Epithelial cell of esophagus (primary cell): ENCODE measurements at places on chromosomes 7 and 10.

DNA sequence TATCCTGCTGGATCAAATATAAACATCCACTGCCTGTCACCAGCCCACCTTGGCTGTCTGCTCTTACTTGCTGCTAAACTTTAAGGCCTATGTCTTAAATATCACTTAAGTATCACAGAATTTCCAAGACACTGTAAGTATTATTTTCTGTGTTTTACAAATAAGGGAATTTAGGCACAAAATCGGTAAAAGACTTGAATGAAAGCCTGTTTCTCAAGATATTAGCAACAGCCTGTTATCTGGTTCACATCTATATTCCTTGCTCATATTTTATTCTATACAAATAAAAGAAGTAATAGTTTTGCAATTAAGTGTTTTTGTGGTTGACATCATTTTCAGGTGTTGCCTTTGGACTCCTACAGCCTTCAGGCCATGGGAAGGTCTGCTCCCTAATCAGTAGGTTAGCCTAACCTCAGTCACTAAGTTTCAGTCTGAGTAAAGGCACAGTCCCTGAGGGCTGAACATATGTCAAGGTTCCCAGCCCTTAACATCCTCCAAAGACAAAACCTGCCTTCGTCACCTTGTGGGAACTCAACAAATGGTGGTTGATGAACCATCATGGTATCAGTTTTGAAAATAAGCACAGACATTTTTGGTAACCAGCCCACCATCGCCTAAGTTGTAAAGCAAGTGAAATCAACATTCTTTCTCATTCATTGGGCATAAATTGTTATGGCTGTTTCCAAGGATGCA is 127.1 kb downstream of the CREB5 start:
- no peak for DNase-seq

GRCh38 chr7:44617225-44617890 is 10.9 kb downstream of the OGDH start:
- peak; percentile 72 for DNase-seq

GRCh38 chr7:102220960-102221800 is 65.5 kb upstream of the SH2B2 start:
- peak; percentile 70 for DNase-seq

DNA sequence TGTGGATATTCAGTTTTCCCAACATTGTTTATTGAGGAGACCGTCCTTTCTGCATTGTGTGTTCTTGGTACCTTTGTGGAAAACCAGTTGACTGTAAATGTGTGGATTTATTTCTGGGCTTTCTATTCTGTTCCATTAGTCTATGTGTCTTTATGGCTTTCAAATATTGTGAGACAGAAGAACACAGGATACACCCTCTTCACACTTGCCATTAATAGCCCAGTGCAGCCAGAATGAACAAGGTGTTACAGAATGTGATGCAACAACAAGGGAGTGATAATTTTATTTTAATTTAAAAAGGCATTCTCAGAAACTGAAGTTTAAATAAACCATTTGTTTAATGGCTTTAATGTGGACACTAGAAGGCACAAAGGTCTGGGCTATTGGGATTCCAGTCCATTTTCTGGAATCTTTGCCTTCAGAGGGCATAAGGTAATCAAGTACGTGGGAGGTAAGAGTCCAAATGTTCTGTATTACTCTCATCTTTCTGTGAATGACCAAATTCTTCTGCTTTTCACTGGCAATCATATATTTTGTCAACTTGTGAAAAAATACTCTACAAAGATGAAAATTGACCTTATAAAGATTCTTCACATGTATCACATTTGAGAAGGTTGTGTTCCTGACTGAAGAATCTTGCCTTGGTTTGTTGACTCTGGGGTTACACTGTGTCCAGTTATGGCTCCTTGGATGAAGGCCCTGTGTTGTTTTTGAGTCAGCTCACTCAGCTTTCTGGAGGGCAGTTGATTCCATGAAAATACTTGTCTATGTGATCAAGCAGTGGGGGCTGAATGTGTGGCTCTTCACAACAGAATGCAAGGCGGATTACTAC is 962.7 kb downstream of the LRMDA start:
- DNase-seq = no peak

DNA sequence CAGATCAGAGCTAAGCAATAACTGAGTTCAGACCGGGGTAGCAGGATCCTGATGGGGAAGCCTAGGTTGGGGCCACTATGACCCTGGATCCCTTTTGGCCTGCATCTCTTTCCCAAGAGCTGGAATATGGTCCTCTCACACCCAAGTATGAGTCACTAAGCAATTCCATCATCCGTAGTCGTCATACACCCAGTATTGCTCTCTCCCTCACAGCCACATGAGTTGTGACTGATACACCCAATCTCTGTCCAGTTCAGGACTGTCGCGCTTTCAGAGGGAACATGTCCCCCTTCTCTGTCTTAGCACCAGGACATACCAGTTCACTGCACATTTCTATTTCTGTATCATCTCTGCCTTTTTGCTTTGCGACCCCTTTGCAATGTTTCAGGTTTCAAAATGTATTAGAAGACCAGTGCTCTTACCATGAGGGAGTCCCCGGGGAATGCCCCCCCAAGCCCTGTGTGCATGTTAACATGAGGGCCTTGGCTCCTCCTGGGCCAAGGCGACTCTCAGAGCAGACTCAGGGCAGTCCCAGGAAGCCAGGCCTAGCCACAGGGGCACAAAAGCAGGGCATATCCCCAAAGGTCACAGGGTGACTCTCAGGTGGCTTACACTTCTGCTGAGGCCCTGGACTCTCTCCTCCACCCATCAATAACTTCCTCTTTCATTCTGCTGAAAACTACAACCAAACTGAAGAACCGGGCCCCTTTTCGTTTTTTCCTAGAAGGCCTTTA is 75.3 kb upstream of the SAMD8 start:
- DNase-seq = peak; percentile 58

DNA sequence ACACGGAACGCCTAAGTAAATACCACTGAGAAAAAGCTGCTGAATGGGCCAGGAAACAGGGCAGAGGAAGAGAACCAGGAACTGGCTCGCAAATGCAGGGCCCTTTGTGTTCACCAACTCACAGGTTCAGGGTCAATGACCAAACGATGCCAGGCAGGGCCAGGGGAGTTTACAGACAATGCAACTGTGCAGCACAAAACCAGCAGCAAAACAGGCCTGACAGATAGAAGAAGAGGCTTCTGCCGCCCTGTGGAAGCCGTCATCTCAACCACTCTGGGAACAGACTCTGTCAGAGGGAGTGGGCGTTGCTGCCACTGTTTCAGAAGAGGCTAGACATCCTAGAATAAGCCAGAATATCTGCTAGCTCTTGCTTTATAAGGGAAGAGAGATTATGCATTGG is 117.9 kb downstream of the KMT2E start:
- DNase-seq = no peak

GRCh38 chr10:29648114-29648982 is 13.6 kb upstream of the SVIL start:
- no peak for DNase-seq

DNA sequence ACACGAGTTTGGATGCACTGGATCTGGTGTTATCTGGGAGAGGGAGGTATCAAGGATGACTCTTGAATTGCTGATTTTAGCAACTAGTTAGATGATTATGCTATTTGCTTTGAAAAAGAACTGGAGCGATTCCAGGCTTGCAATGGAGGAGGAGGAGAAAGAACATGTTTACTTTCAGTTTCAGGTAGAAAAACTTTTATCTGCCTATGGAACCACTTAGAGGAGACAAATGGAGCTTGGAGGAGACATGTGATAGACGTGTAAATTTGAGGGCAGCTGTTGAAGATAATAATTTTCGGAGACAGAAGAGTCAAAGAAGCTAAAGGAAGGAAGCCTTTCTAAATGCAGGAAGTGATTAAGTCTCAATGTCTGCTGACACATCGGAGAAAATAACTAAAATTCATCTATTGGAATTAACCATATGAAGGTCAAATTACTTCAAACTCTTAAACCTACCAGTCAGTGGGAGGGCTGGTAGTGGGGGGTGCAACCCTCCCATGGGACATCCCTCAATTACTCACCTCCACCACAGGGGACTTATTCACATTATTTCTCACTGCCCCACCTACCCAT is 56.4 kb upstream of the GNAI1 start:
- DNase-seq = peak; percentile 48

GRCh38 chr7:134084488-134085144 is 42.5 kb upstream of the LRGUK start:
- DNase-seq = no peak

GRCh38 chr10:117373823-117374505 is 1.3 kb downstream of the PDZD8 start:
- peak; percentile 47 for DNase-seq

DNA sequence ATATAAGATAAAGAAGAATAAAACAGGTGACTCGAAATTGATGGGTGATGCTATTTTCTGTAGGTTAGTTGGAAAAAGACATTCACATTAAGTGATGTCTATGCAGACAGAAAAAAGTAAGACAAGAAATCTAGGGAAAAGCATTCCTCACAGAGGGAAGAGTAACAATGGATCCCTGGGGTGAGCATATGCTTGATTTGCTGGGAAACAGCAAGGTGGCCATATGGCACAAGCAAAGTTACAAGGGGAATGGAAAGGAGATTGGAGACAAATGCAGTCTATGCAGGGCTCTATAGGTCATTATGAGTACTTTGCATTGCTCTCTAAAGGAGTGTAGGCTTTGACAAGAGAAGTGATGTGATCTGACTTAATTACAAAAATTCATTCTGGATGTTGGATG is 90.9 kb upstream of the ZNF804B start:
- no peak for DNase-seq

DNA sequence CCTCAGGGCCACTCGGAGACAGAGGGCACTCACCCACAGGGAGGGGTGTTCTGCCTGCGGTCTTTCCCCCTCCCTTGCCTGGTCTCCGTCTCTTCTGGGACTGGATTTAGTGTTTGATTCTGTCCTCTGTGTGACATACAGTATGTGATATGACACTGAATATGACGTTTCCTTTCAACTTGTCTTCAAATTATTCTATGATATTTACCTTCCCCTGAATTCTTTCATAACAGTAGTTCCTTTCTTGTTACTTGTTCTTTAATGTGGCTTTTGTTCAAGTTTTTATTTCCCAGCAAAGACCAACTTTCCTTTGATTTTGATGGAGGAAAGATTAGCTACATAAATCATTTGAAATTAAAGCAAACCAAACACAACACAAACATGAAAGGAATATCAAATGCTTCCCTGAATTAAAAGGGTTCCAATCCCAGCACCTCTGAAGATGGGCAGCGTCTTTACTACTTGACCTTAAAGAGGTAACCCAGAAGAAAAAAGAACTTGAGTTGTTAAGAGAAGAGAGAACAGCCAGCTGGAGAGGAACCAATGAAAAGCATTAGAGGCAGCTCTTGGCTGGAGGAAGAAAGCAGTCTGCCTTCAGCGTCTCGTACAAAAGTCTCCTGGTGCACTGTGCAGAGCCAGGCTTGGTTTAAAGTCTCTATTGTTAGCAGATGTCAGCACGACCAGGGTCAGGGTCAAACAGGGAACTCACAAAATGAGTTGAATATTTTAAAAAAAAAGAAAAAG is 18.3 kb upstream of the RHEB start:
- DNase-seq = no peak

DNA sequence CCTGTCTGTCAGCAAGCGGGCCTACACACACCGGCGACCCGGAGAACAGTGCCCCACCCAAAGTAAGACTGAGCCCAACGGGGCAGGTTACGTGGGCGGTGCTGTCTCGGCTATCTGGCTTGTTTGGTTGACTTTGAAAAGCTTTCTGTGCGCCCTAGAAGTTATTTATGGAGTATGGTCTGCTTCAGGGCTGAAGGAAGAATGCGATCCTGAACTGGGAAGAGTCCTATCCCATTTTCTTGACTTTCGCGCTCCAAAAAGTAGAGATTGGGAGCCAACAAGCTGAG is 1.5 kb downstream of the INA start:
- DNase-seq = no peak
